ENCODE measurements at places on chromosomes 1 and 21.

DNA sequence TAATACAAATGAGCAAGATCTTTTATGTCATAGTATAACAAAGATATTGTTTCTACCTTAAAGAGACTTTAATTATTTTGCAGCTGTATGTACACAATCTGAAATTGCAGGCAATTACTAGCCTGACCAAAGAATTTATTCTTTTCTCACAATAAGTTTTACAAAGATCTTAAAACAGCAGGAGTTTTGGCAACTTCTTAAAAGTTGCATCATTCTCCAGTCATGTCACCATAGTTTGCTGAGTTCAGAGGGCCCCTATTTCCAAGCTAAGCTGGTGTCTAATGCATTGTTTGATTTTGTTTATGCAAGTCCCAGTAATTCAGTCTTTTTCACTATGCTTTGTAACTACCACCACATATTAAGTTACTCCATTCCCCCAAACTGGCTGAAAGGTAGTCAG lies 114.8 kb downstream of the DNAH14 start:
- DNase-seq = no peak

DNA sequence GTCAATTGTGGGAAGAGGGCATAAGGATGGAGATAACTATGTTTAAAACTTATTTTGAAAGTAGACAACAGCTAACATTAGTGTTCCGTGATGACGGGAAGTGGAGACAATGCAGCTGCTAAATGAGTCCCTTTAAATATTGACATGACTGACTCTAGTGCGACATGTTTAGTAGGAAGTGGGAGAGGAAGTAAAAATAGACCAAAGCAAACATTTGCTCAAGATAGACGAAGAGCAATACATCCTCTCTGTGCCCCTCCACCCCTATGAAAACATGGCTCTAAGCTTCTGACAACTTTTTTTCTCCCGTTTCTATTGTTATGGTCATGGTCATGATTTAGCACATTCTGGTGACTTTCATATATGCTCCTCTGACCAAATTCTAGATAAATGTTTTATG lies 60.0 kb upstream of the HMCN1 start:
- peak; percentile 67 for DNase-seq

- no peak for DNase-seq
Observed at GRCh38 chr1:109910963-109911798, 532 bp downstream of the CSF1 start.

GRCh38 chr1:156742017-156742416 lies 1.1 kb upstream of the MRPL24 start:
- no peak for DNase-seq

- peak; percentile 75 for DNase-seq
Observed at GRCh38 chr1:161486806-161487741, 18.2 kb upstream of the FCGR2A start.

GRCh38 chr21:40053007-40053406 lies 185.8 kb downstream of the PCP4 start:
- DNase-seq = no peak

DNA sequence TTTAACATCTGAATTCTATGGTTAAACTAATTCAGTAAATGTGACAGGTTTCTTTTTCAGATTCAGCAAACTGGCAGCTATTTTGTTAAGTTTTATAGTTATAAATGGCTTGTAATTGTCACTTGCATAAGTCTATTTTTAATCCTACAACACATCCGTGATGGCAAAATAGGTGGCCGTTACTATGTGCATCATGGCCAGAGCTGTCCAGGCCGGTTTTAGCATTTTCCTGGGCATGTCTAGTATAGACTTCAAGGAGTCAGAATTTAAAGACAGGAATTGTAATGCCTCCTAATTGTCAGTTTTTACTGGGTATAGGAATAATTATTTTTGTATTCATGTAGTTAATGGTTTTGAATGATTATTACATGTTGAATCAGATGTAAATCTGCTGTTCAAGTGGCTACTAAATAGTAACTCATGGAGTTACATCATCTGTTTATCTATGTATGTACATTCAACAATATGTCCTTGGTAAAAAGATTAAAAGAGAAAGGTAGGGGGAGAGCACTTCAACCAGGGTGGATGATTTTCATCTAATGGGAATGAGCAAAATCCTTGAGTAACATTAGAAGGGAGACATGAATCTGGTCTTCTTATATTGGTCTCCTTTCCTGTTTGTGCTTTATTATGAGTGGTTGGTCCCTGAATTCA lies 3.2 kb upstream of the B3GALT2 start:
- DNase-seq = no peak

- no peak for DNase-seq
Observed at GRCh38 chr1:56617141-56617540, 28.0 kb upstream of the PRKAA2 start.

- DNase-seq = no peak
Observed at GRCh38 chr1:235637756-235638534, 11.6 kb downstream of the GNG4 start.

DNA sequence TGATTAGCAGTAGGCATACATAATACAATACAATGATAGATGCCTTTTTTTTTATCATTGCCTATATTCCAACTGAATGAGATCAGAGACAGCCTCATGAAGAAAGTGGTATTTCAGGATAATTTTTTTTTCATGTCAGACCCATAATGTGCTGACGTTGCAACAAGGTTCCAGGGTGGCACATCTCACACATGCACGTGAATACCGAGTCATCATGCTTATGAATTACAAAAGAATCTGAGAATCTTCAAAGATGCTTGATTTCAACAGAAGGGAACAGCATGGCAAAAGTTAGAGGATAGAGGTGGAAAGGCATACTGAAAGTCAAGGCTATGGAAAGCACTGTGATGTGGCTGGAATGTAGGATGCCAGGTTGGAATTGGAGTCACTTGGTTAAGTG lies 5.0 kb upstream of the RNF11 start:
- DNase-seq = peak; percentile 63

GRCh38 chr1:23979387-23979880 lies 693 bp downstream of the SRSF10 start:
- DNase-seq = no peak

DNA sequence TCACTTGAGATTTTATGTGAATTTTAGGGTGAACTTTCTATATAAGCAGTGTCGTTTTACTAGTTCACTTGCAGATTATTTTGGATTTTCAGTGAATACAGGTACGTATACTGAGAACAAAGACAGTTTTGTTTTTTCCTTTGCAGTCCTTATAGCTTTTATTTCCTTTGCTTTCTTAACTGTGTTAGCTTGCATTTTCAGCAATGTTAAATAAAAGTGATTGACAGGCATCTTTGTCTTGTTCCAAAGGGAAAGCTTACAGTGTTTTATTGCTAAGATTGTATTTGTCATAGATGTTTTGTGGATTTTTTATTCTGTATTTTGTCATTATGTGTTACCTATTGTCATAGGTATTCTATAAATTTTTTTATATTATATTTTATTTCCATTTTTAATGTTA lies 53.3 kb upstream of the FASLG start:
- DNase-seq = no peak

GRCh38 chr1:71774705-71775104 lies 507.6 kb downstream of the NEGR1 start:
- DNase-seq = no peak

DNA sequence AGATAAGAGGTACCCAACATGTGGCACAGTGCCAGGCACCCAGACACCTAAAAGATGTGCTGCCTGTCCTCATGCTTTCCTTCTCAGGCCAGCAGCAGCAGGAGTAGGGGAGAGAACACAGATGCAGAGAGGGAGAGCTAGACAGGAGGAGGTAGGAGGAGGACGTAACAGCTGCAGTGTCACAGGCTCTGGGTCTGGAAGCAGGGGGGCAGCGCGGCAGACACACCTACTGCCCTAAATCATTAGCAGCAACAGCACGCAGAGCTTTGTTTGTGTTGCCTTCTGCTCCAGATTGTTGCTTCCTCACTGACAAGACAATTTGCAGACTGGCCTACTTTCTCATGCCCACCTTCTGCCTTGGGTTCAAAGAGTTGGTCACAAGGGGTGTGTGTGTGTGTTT lies 196.7 kb upstream of the DAB1 start:
- no peak for DNase-seq

DNA sequence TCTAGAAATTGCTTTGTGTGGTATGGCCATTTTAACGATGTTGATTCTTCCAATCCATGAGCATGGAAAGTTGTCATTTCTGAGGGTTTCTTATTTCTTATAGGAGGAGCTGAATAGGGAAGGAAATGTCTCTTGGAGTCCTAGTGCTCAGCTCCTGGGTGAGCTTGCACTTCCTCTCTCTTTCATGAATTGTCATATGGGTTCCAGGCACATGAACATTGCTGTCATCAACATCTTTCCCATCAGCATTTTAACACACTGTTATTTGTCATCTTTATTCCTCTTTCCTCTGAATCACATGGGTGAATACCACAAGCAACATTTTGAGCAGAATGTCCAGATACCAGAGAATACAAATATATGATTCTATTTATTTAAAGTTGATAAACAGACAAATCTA lies 23.4 kb downstream of the SLAMF6 start:
- DNase-seq = peak; percentile 93

- no peak for DNase-seq
Observed at GRCh38 chr1:231887866-231888265, 261.3 kb downstream of the DISC1 start.

- no peak for DNase-seq
Observed at GRCh38 chr1:206691604-206692003, 6.9 kb downstream of the MAPKAPK2 start.

DNA sequence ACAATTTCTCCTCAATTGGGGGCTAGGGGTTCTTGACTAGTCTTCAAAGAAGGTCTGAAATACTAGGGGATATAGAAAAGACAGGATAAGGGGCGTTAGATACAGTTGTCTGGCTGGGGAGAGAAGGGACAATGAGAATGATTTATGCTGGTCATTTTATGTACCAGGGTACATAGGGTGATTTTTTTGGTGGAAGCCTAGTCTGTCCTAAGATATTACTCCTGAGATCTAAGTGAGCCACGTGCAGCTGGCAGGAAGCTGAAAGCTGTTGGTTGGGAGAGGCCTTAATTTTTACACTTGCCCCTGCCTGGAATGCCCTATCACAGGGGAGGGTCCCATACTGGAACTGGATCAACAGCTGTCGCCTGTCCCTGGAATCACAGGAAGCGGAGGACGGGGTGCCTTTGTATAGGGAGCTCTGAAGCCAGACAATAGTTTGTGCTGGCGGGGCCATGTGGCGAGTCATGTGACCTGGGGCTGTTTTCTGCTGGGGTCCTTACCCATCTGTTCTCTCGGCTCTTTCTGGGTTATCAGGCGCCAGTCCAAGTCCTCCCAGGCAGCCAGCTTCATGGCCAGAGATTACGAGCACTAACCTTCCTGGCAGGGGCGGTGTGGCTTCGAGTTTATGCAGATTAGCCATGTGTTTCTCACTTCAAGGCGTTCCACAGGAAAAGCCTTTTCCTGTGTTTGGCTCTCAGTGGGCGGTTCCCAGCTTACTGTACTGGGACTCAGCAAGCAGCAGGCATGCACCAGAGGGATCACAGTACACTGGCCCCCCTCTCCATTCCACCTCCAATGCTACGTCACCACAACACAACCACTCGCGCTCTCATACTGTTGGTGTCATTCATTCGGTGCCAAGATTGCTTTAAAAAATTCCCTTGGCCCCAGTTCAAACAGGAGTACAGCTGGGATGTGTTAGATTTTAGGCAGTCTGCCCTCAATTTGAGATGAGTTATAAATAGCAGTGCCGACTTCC lies 27.5 kb downstream of the ARID1A start:
- DNase-seq = peak; percentile 37

GRCh38 chr1:2582391-2582790 lies 4.2 kb upstream of the PRXL2B start:
- DNase-seq = peak; percentile 91

GRCh38 chr1:84705513-84705912 lies 15.3 kb upstream of the SSX2IP start:
- no peak for DNase-seq

DNA sequence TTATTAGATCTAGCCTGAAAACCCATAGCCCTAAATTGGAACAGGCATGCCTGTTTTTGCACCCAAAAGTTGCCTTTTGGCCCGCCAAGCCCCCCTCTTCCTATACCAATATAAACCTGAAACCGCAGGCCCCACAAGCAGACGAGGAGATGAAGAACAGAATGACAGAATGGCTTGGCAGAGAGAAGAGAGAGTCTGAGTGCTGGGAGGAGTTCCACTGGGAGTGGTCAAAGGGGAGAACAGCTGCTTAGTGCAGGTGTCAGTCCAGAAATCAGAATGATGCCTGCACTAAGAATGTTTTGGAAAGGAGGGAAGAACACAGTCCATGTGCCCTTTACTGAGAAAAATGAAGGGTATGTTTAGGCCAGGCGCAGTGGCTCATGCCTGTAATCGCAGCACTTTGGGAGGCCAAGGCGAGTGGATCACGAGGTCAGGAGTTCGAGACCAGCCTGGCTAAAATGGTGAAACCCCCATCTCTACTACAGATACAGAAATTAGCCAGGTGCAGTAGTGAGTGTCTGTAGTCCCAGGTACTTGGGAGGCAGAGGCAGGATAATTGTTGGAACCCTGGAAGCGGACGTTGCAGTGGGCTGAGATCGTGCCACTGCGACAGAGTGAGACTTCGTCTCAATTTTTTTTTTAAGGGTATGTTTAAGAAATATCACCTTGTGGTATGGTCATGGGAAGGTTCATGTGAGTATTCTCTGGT lies 9.4 kb downstream of the DYRK1A start:
- DNase-seq = no peak

DNA sequence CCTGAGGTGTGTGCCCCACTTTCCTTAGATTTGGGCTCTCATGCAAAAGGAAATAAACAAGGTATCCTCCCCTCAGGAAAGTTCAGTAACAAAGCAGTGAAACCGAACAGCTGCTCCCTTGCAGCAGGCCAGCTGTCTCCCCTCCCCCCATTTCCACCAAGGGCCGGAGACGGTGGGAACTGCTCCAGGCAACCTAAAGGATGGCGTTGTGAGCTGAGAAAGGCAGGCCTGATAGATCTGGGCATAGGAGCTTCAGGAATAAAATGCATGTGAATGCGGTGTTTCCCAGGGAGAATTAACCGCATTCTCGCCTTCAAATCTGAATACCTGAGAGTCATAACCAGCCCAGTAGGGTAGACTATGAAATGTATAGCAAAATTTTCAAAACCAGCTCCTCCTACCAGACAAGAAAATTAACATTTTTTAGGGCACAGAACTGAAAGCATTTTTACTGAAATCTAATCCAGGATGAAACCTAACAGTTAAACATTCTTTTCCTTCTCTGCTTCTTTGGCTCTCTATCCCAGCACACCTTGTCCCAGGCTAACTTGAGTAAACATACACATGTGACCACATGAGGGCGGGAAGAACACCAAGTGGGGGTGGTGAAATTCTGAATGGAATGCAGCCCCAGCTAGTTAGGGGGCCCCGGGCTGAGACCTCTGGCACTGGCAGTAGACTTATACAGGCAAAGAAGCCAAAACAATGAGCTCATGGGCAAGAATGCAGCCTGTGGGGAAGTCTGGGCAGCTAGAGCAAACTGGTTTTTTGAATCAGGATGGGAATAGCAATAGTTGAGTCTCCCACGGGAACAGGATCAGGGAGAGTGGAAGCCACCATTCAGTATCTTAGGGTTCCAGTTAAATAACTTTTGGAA lies 11.5 kb downstream of the MCL1 start:
- DNase-seq = peak; percentile 77

GRCh38 chr21:15210235-15210678 lies 145.5 kb upstream of the NRIP1 start:
- peak; percentile 87 for DNase-seq

- no peak for DNase-seq
Observed at GRCh38 chr1:2330035-2330434, 61.3 kb downstream of the MORN1 start.
